CMK (cell line): ENCODE measurements at places on chromosomes 3 and 15.

DNA sequence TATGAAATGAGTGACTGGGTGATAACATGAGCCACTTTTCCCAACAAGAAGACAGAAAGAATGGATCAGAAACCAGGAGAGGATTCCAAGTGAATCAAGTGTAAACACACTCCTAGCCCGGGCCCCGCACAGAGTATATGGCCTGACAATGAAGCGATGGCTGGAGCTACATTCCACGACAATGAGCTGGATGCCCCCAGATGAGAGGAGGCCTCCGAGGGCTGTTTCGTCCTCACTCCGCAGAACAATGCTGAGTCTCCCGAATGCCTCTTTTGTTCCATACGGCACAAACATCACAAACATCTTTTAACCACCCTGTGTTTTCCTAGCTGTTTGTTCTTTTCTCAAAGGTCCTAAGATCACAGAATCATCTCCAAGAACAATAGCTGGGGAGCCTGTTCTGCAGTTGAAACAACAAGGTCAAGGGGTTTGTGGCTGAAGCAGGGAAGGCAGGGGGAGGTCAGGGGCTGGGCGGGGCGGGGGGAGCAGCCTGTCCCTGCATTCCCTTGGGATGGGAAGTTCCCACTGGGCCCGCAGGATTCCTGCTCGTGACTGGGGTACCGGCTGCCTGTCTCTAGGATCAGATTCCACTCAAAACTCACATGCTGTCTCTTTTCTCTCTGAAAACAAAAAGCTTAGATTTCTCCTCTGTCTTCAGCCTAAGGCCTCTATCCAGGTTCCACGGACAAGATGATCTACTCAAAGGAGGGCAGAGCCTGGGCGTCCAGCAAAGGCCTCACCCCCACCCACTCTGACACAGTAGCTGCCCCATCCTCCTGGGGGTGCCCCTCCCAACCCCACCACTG is 151.3 kb downstream of the XXYLT1 start:
- DNase-seq: no peak

- DNase-seq: no peak
Measured at GRCh38 chr3:122331886-122332285, 6.8 kb downstream of the CSTA start.

DNA sequence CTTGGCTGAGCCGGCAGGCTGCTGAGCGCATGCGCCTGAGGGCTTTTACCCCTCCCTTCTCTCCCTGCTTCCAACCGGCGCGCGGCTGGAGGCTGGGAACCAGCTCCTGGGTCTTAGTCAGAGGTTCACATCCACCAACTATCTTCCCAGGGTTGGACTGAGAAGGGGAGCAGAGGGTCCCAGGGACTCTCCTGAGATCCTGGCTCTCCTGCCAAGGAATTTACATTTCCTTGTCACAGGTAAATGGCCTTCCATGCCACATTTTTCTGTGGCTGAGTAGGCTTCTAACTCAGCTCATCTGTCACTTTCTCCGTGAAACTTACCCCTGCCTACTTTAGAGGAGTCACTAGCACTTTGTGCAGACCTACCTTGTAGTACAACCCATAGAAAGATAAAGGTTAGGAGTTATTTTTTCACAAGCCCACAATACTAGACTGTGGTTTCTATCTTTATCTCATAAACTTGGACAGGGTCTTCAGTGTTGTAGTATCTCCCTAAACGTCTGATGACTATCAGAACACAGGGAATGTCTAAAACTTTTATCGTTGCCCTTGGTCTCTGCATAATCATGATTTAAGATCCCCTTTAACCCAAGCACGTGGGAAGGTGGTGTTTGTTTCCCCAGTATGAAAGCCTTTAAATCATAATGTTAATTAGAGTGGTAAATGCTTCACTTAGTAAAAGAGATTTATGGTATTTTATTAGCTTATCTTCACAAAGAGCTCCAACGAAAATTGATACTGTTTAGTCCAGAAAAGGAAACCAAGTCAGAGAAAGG is 638 bp upstream of the TBC1D5 start:
- DNase-seq: no peak

DNA sequence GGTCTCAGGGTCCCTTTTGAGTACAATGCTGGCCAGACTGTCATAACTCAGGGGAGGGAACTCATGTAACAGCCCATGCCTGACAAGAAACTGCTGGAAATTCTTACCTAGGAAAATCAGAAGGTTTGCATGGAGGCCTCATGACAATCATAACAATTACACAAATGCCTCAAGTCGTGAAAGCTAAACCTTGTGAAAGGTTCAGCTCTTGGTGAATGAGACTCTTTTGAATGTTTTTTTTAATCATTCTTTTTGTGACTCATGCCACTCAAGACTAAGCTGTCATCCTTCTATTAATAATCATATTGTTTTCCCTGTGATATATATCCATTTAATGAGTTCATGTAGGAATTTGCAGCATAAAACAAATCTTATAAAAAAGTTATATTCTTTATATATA is 61.4 kb upstream of the LEKR1 start:
- no peak for DNase-seq

DNA sequence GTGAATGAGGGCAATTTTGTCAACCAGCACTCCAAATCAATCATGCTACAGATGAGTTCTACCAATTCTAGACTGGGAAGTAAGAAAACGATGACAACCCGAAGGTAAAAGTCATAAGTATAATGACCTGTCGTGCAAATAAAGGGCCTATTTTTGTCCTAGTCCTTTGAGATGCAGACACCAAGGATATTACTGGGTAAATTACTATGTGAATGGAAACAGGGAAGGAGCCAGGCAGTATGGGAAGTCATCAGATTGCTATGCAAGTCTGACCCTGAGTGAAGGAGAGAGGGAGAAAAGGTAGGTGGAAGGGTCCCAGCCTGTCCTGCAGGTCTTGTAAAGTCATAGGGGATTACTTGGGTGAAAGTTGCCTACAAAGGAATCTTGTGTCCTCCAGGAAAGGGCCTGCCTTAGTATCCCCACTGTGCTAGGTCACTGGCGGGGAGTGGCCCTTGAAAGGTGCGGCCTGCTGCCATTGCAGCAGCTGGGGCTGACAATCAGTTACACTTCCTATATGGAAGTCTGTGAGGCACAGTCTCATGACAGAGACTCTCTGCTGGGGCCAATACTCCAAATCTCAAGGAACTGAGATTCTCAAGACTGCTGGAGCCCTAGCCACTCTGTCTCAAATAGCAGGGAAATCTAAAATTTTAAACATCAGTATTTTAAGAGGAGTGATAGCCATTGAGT is 149.9 kb upstream of the SLC2A2 start:
- no peak for DNase-seq

DNA sequence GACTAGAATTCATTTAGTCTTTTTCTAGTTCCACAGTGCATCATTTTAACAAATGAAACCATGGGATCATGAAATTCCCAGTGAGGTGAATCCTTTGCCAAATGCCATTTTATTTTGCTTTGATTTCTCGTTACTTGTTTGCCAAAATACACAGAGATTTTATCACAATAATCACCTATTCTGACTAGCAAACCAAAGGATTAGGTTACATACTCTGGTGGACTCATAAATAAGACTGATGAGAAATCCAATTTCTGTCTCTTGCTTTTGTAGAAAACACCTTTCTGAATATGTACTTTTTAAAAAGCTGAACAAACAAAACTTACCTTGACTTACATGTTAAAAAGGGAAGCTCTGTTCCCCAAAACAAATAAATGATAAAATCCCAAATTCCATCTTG is 12.2 kb downstream of the ERC2 start:
- DNase-seq: no peak

DNA sequence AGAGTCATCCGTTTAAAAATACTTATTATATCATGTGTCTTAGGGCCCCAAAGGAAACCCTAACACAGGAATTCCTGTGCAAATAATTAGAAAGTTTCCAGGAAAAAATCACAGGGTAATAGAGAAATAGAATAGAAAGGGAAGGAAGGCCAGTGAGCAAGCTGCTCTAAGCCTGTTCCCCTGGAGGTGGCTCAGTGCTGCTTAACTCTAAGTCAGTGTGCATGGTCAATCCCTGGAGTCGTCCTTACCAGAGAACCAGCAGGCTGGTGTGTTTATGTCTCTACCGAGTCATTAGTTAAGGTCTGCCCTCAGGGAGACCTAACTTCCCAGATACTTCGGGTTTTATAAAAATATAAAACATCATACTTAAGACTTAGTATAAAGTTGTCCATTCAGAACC is 21.0 kb upstream of the MCF2L2 start:
- no peak for DNase-seq

DNA sequence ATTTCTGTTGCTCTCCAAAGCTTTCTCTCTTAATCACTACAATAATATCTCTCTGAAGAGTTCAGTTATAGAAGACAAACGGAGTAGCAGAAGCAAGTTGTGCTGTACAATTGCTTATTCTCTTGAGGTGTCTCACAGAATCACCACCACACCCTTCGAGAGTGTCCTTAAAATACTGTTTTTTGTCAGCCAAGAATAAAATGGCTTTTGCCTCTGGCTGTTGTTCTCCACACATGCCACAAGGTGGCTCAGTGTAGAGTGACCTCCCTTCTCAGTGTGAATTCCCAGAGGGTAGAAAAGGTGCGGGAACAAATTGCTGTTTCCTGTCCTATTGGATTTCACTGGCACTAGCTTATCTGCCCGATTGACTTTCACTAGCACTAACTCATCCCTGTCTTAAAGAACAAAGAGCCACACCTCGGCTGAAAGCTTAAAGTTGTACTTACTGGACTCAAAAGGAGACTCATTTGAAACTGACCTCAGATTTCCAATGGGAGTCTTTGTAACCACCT is 134.2 kb upstream of the SATB1 start:
- DNase-seq: no peak

GRCh38 chr3:50427217-50427616 is 67.9 kb upstream of the TMEM115 start:
- DNase-seq: no peak

- no peak for DNase-seq
Measured at GRCh38 chr3:112298781-112299180, 4.8 kb upstream of the SLC9C1 start.

DNA sequence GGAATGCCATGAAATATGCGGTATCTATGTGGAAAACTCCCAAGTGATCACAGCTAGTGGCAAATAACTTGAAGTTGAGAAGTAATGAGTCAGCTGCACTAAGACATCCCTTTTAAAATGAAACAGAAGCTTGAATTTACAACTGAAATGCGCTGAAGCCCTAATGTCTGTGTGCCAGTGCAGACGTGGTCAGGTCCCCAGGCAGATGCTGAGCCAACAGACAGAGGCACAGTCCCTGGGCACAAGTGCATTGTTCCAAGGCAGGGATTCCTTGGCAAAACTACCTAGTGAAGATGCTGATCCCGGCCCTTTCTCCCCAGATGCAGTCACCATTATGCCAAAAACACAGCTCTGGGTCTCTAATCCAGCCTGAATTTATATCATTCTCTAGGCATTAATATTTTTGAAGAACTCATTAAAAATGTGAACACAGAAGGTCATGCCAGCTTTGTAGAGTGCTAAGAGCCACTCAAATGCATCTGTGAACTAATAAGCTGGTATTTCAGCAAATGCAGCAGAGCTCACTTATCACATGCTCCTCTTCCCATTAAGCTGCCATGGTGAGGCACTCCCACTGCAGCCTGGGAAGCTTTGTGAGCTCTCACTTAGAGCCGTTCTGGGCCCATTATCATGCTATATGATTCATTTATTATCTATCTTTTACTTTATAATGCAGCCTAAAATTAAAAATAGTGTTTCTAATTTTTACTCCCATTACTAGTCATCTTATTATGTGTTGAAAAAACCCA is 200.1 kb downstream of the GABRB3 start:
- DNase-seq: no peak

DNA sequence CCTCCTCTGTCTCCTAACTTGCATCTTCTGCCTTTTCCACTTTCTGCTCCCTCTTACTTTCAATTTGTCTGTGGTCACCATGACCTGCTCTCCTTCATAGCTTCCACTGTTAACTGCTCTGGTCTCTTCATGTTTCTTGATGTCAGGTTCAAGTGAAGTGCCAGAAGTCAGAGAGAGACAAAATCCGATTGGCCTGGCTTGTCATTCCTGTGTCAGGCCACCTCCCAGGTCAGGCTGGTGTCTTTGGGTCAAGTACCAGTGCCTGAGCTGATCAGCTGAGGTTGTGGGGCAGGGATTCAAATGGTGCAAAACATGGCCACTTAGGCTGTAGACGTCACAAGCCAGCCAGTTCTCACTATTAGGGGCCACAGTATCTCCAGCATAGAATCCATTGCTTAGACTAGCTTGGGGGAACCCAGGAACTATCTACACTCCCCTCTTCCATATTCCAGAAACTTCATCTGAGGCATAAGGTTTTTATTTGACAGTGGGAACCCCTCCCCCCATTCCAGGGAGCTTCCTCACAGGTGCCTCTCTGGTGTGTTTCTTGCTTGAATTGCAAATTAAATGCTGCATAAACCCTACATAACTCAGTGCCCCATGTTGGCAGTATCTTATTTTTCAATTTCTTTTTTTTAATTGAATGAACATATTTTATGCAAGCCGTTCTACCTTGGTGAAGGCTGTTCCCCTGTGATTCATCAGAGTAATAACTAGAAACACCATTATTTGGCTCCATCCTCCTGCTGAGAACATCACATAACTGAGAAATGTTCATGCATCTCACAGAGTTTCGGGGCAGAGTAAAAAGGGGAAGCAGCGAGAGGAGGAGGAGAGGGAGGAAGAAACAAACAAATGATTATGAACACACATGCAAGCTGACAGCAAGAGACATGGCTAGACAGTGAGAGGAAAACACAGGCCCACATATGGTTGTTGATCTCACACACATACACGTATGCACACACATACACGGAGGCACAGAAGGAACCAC is 175.8 kb downstream of the TLE3 start:
- DNase-seq: no peak

DNA sequence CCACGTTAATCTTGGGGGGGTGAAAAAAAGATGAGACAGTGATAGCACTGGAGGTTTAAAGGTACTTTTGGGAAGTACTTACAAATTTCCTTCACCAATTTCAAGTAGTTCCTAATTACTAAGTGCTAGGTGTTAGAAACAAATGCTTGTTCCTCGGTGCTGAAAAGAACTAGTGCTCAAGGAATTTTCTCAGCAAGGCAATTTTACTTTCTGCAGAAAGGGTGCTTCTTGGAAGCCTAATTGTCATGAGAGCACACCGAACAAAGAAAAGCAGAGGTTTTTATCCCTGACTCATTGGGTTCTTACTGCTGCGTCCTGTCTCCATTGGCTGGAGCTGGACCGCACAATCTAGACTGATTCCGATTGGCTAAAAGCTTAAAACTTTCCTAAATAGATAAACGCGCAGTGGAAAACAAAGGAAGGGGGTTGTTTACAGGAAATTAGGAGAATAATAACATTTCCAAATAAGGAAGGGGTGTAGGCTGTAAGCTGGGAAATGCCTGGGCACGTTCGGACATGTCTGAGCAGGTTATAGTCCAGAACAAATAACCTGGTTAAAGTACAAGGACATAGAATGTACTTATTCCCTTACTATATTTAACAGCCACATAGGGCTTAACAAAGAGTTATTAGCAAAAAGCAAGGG is 49.6 kb downstream of the CHD2 start:
- no peak for DNase-seq

- DNase-seq: no peak
Measured at GRCh38 chr3:18683900-18684299, 258.8 kb upstream of the SATB1 start.

GRCh38 chr3:109018828-109019227 is 65.1 kb upstream of the GUCA1C start:
- DNase-seq: no peak
